ENCODE measurements at places on chromosomes 1 and 21.

GRCh38 chr1:6872573-6873261, 87.5 kb downstream of the CAMTA1 start:
- no peak for DNase-seq

DNA sequence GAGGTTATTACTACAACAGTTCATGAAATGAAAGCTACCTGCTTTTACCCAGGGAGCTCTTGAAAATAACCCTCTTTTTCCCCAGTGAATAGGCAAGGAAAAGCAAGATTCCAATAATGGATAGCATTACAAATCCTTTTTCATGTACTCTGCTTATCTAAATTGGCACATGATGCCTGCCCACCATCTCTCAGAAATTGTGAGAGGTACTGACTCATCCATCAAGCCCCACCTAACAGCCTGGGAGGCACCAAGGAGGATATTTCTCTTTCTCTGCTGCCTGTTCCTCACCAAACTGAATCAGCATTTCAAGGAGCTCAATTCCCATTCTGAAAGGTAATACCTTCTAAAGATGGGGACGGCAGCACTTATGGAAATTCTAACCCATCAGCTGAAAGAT, 34.4 kb downstream of the PALMD start:
- DNase-seq, result no peak

GRCh38 chr1:218312509-218312908, 27.4 kb downstream of the RRP15 start:
- DNase-seq, result no peak

DNA sequence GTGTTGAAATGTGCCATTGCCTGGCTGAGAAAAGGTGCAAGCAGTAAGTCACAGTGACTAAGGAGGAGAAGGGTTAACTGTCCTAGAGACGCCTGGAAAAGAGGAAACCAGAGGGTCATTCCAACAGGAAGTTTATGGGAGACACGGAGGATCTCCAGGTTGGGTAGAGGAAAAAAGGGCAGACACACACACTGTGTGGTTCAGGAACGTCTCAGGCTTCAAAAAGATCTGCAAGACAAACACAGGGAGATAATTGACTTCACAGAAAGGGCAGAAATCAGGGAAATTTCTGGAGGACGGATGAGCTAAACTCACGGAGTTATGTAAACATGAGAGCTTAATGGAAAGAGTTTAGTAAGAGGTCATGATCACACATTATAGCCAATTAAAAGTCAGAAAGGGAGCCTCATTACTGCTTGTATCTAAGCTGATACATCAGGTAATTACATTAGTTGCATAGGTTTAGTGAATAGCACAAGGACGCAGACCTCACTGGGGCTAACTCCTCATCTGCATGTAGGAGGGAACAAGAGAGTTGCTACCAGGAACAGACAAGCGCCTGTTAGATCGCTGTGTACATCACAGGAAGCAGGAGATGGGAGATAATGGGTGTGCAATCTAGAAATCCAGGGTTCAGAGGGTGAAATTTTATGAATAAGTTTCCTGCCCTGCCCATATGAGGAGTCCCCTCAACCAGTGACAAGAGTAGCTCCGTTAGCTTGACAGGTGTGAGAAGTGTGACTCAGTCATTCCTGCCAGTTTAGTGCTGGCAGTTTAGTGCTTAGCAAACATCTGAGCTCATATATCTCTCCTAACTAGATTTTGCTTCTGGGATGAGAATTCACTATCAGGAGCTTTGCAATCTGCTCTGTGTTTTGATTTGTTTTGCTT, 96.6 kb upstream of the TNR start:
- no peak for DNase-seq

- no peak for DNase-seq
Observed at GRCh38 chr1:183821309-183821888, 16.5 kb downstream of the RGL1 start.

- no peak for DNase-seq
Observed at GRCh38 chr1:113409363-113409762, 19.0 kb downstream of the MAGI3 start.

All from left lobe of liver (tissue), 2 donors.